Germinal center (tissue), 1 donor: ENCODE measurements at places on chromosomes 11 and 22.

GRCh38 chr11:120510406-120511115, 987 bp upstream of the GRIK4 start:
- no peak for DNase-seq

DNA sequence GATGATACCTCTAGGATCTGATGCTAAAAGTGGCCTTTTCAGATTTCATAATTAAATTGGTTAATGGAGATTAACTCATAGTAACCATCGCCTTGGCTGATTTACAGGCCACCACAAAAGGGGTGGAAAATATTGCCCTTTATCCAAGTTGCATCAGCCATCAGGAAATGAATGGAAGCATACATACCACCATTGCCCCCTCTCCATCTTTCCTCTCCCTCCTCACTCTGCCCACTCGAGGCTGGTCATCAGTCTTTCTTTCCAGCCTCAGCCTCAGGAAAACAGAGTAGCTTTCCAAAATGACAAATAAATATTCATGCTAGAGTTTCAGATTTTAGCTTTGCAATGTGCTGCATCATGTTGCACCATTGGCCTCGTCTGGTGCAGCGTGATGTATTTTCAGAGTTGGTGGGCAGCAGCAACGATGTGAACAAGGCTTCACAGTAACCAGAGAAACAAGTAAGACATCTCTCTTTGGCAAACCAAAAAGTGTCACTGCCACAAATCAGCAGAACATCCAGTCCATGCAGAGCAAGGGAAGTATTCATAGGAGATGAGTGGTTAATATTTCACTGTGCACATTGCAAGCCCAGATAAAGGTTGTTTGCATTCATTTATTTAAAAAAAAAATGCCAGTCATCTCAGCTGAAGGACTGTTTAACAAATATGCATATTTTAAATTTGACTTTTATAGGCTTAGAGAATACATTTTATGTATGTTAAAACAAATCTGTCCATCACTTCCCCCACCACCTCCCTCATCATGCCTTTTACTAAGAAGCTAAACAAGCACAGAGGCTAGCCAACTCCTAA, 136.7 kb upstream of the FAT3 start:
- no peak for DNase-seq

GRCh38 chr11:16382638-16383380, 26.5 kb upstream of the SOX6 start:
- no peak for DNase-seq

GRCh38 chr11:78339483-78339882, 78.1 kb downstream of the GAB2 start:
- no peak for DNase-seq

DNA sequence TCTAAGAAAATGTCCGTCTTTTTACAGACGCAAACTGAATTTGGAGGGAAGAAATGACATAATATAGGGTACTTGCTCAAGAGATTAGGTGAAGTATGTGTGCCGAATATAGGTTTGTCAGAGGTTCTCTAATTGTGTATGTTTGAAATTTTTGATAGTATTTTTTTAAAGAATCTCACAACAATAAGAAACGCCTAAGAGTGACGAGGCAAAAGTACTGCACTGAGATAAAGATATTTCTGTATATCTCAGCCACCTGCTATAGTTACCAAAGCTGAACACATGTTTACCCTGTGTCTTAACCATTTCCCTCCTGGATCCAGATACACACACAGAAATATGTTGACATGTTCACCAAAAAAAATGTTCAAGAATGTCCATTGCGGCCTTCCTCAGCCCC, 92.0 kb downstream of the PRMT3 start:
- DNase-seq: no peak

- no peak for DNase-seq
Measured at GRCh38 chr11:44564670-44565210, 723 bp upstream of the CD82 start.

GRCh38 chr22:27686534-27686933, 115.0 kb downstream of the MN1 start:
- no peak for DNase-seq

DNA sequence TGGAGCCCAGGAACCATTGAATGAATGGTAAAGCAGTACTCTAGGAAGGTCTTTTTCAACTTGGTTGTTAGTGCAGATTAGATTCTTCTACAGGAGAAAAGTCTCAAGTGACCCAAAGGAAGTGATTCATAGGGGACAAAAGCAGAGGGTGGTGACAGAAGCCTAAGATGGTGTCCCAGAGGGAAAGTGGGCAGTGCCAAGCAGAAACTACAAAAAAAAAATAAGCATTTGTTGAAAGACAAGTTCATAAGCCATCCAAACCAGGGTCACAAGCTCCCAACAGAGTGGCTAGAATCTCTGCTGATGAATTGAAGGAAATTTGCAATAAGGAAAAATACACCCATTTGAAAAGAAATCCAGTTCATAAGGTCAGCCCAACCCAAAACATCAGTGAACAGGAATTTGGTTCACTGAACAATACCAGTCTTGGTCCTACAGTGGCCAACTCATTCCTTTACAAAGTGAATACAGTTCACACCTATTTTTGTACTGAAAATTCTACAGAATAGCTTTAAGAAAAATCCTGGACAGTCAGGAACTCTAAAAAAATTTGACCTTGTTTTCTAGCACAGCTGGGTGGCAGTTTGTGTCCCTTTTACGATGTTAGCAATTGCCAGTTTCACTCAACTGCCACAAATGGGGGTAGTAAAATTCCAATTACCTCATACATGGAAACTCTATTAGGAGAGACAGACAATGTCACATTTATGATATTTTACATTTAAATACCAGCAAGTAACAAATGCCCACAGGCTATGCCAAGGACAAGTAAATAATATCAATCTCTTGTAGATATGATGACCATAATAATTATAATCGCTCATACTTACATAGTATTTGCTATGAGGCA, 21.6 kb upstream of the NUP160 start:
- no peak for DNase-seq

DNA sequence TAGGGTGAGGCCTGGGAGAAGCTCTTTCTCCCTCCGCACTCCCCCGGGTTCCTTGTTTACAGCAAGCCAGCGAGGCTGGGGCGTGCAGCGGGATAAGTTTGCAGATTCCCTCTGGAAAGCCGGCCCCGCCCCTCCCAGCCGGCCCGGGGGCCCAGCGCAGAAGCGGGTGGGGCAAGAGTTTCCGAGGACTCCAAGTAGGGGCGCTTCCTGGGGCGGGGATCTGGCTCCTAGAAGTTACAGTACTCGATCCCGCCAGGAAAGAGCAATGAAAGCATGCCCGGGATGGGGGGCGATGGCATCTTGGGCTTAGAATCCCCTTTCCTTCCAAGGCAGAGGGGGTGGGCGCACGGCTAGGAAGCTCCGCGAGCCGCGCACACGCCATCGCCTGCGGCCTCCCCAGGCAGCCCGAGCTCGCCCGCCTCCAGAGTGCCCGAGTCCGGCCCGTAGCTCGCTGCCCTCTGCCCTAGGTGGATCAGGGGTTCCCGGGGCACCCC, 385 bp downstream of the TST start:
- no peak for DNase-seq

- DNase-seq: no peak
Measured at GRCh38 chr22:19357270-19358105, 66.0 kb upstream of the CLTCL1 start.

DNA sequence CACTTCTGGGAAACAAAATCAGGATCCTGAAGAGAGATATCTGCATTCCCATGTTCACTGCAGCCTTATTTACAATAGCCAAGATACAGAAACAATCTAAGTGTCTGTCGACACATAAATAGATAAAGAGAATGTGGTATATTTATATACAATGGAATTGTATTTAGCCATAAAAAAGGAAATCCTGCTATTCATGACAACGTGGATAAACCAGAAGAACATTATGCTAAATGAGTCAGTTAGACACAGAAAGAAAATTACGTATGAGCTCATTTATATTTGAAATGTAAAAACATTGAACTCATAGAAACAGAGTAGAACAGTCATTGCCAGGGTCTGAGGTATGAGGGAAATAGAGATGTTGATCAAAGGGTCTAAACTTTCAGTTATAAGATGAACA, 6.1 kb downstream of the MRPL17 start:
- DNase-seq: no peak

DNA sequence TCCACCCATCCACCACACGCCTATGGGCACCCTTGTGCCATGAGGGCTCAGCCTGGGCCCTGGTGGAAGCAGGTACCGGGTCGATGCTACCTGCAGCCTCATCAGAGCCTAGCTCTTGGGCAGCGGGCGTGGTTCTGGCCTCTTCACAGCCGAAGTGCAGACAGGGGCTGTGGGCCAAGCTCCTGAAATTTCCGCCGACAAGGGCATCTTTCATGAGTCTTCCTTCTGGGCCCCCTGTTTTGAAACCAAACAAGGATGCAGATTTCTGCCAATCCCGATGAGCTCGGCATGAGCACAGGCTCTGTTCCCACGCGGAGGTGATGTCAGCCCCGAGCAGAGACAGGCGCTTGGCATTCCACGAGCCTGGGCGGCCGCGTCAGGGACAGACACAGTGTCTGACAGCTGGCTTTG, 22.6 kb upstream of the MGAT3 start:
- no peak for DNase-seq

- no peak for DNase-seq
Measured at GRCh38 chr22:19709063-19709769, 5.1 kb upstream of the SEPTIN5 start.

DNA sequence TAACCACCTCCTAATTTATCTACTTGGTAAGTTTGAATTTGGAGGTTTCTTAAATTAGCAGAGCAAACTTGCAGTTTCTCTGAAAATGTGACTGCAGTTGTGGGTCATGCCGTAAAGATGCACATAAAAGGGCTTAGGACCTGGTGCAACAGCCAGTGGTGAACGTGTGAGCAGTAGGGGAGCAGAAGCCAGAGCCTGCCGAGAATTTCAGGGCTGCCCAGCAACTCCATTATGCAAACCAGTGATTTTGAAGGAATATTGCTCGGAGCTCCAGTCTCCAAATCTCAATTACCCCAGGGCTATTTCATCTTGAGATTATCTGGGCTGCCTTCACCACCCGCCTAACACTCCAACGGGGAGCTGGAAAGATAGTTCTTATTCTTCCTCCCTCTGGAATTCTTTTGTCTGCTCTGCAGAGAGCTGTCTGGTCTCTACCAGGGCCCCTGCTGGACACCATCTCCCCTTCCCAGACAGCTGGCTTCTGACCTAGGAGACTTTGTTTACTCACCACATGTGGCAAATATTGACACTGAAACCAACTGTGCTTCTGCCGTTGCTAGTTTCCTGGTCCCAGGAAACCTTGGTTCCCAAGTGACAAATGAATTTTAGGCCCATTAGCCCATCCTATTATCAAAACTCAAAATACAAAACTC, 93.9 kb downstream of the DSCAML1 start:
- no peak for DNase-seq

- no peak for DNase-seq
Measured at GRCh38 chr11:1934335-1935155, 12.6 kb upstream of the MRPL23 start.

DNA sequence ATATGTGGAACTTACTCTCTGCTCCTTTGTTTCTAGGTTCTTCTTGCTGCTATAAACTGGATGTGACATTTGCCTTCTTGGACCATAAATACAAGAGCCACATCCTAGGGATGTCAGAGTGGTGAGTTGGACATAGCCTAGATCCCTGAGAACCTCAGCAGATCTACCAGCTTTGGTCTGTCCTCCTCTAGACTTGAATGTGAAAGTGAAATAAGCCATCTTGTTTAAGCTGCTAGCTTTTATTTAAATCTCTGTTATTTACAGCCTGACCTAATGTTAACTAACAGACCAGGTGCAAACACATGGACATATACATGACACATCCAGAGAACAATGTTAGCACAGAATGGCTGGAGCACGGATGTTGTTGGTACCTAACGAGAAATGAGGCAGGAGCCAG, 36.0 kb downstream of the SLN start:
- DNase-seq: no peak

GRCh38 chr11:2220173-2220771, 48.7 kb upstream of the TH start:
- no peak for DNase-seq

DNA sequence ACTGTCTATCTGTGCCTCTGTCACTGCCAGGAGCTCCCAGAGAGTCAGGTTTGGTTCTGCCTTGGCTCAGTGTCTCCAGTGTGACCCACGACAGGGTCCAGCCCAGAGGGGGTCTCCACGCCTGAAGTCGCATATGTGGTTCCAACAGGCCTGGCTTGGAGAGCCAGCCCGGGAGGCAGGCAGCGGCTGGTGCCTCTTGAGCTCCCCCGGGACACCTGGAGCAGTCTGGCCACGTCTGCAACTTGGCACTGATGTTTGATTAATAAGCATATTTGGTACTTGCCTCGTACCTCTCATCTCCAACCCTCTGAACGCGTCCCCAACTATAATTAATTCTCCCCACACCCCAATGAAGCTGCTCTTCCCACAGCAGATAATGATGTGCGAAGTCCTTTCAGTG, 31.7 kb upstream of the SHISAL1 start:
- no peak for DNase-seq

DNA sequence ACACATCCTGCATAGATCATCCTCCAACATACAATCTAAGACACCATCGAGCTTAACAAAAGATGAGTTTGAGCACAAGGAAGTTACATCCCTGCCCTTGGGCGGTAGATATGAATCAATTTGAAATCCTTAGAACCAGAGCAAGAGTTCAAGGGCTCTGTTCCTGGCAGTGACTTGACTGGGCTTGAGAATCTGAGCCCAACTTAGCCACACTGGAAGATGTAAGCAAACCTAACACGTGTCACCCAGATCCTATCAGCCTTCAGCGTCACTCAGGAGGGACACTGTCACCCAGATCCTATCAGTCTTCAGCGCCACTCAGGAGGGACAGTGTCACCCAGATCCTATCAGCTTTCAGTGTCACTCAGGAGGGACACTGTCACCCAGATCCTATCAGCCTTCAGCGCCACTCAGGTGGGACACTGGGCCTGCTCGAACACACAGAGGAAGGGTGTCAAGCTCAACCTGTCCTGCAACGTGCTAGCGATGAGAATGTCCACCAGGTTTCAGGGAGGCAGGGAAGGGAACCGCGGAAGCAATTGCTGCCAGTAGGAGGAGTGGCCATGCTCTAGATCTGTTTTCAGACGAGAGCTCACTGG, 32.8 kb upstream of the CTSD start:
- DNase-seq: no peak

DNA sequence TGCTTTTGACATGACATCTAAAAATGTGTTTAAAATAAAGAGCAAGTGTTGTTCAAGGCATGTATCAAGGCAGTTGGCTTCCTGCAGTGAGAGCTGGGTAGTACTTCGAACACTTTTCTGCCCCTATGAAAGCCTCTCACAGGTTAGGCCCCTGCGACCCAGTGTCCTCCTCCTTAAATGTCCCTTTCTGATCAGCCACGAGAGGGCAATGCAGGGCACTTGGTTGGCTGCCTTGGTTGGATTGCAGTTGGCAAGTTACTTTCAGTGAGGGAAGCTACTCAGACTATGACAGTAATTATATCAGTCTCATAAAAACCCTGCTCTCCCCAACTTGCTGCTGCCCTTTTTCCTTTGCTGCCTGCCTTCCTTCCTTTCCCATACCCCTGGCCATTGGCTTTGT, 743.8 kb downstream of the NTM start:
- DNase-seq: no peak

DNA sequence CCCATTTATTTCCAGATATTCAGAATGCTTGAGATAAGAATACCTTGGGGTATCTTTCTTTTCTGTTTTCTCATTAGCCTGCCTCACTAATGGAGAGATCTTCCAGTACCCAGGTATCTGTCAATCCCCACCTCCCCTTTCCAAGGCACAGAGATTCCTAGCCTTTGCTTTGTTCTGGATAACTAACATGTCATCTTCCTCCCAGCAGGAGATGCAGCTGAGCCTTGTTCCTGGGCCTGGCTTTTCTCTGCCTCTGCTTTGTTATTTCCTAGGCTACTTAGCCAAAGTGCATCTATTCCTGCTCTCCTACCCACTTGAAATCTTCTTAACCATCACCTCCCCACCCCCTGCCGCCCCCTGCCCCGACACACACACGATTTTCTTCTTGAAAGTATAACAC, 297.1 kb downstream of the NELL1 start:
- DNase-seq: no peak
